Right ventricle myocardium superior (tissue), 1 donor: ENCODE measurements at places on chromosomes 11 and 22. TPM values are rescaled to one million over a fixed set of nuclear protein-coding genes. Genes with fewer than 3 reads are reported as not detected.

Gene CAVIN3
- total RNA-seq: 33.9 TPM

Gene MRGPRX3
- total RNA-seq: not detected

Gene GSTT2B
- total RNA-seq: 3.4 TPM

DNA sequence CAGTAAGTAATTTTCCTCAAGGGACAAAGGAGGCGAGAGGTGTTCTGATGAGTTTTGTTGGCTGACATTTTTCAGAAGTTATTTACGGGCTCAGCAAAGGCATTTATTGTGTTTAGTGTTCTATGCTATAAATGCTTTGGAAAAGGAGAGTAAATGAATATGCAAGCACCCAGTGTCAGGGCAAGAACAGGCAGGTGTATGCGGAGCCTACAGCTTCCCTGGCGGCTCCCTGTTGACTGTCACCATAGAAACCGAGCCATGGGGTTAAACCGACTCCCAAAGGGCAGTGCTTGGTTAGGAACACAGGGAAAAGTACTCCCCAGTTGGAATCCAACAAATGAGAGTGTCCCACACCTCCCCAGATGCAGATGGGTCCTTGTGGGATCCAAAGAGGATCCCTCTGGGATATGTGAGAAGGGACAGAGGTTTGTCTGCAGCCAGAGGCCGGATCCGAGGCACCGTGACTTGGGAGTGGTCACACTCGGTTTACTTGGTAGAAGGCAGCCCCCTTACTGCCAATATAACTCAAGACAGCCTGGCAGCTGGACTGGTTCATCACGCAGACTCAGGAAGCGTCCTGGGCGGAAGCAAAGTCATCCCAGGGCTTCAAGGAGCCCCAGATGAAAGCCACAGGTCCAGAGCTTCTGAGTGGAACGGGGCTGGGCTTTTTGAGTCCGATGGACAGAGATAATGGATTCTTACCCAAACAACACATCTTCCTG, 329.7 kb downstream of the CTTN start:
- peak; percentile 6 for DNase-seq

GRCh38 chr22:47161631-47162030, 399.2 kb downstream of the TBC1D22A start:
- DNase-seq: peak; percentile 26

DNA sequence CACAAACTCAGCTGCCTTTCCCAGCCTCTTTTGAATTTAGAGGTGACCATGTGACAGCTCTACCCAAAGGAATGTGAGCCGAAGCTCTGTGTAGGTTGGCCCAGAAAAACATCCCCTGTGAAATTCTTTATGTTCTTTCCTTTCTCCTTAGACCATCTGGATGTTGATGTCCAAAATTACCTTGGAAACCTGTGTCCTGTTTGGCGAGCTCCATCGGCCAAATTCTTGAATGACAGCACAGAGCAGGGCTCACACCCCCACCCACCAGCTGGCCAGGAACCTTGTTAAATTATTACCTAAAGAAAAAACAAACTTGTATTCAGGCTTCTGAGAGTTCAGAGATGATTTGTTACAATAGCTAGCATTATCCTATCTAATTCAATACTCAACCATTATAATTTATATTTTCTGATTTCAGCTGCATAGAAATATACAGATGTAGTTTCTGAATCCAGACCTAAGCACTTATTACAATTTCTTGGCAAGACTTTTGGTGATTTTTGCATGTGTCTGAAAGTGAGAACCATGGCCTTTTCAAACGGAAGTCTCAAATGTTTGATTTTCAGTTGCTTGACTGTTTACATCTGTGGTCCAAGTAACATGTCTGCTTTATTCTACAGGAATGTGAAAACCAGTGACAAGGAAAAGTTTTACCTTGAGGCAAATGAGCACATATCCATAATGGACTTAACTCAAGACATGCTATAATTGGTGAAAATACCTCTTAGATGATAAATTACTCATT, 554.2 kb downstream of the NTM start:
- no peak for DNase-seq

GRCh38 chr11:121808096-121808495, 307.9 kb downstream of the BLID start:
- no peak for DNase-seq

GRCh38 chr11:48169717-48170116, 46.9 kb upstream of the OR4B1 start:
- DNase-seq: peak; percentile 70

DNA sequence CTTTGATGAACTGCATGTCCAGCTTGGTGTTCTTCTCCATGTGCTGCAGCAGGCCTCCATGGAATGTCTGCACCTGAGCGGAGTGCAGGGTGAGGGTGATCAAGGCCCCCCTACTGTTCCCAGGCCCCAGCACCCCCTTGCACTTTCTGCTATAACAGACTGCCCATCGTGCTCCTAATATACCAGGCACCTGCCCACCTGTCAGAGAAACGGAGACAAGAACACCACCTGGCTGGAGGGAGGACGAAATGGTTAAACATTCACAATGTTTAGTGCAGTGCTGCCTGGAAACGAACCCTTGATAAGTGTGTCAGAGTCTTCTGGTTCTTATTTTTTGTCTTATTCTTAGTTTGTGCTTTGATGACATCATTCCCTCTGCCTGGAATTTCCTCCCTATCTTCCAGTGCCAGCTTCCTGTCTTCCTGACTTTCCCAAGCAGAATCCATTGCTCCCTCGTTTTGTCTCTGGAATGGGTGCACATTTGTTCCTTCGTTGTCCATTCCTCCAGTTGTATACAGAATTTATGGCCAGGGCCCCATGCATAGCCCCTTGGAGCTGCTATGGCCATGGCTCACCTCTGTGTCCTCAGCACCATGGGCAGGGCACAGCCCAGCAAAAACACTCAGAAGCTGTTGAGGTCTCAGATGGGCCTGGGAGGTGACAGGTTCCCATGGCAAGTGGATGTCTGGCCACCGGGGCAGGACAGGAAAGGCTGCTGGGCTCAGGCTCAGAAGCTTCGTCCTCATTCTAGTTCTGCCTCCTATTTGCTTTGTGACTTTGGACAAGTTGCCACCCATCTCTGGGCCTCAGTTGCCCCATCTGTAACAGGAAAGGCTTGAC, 11.9 kb downstream of the BAIAP2L2 start:
- DNase-seq: peak; percentile 25

- peak; percentile 87 for DNase-seq
Observed at GRCh38 chr11:73323464-73323863, 15.4 kb downstream of the ARHGEF17 start.

DNA sequence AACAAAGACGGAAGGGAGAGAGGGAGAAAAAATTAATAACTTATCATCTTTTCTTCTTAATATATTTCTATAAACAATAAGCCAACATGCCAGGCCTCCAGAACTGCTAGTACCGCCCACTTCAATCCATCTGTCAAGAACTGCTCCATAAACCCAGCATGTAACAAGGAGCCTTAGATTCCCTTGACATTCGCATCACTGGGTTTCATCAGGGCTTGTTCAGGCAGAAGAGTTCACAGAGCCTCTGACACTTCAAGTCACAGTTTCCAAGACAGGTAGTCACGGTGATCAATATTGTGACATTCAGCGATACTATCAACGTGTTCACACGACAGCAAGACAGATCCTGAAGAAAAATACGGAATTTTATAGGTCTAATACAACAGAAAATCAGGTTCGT, 61.7 kb downstream of the LARGE2 start:
- no peak for DNase-seq

DNA sequence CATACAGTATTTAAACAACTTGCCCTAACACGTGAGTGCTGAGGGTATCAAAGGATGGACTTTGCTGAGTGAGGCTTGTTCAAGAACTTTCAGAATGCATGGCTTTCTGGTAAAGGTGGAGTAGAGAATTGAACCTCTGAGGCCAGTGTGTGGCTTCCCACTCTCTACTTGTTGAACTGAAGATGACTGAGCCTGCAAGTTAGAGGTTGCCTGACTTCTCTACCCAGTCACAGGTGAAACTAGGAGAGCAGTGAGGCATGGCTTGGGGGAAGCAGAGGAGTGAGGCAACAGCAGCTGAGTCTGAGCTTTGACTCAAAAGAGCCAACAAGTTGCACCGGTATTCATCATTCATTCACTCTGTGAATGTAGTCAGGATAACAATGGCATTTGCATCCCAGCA, 256.4 kb upstream of the SESN3 start:
- DNase-seq: no peak

DNA sequence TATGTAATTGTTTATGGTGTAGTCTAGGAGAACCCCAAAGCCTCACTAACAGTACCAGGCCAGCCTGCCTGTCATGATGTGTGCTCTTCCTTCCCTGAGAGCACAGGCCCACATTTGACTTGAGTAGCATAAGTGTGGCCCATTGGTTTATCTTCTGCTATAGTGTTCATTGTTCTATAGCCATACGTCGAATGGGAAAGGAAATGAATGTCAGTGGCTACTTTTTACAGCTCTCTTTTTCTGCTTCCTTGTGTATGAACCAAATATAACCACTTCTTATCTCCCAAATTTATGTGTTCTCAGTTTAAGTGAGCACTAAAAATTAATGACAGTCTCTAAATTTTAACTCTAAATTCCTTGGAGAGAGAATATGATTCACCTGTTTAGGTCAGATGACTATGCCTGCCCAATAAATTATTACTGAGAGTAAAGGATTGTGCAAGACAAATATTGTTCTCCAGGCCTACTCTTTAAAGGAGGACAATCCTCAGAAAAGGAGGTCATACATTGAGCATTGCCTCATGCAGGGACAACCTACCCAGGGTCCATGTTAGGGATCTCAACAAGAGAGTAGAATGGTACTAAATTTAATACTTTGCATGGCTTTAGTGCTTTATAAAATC, 222.9 kb upstream of the ARHGAP20 start:
- no peak for DNase-seq

DNA sequence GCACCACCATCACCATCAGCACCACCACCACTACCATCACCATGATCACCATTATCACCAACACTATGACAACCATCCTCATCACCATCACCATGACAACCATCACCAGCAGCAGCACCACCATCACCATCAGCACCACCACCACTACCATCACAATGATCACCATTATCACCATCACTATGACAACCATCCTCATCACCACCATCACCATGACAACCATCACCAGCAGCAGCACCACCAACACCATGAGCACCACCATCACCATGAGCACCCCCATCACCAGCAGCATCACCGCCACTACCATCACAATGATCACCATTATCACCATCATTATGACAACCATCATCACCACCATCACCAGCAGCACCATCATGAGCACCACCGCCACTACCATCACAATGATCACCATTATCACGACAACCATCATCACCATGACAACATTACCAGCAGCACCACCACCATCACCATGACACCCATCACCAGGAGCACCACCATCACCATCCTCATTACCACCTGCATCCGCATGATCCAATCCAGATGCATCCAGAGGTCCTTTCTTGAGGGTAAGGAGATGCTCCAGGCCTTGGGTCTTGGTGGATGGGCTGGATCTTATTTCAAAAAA, 23.8 kb downstream of the PHF21B start:
- no peak for DNase-seq
